ENCODE measurements at places on chromosomes 2 and 18.

DNA sequence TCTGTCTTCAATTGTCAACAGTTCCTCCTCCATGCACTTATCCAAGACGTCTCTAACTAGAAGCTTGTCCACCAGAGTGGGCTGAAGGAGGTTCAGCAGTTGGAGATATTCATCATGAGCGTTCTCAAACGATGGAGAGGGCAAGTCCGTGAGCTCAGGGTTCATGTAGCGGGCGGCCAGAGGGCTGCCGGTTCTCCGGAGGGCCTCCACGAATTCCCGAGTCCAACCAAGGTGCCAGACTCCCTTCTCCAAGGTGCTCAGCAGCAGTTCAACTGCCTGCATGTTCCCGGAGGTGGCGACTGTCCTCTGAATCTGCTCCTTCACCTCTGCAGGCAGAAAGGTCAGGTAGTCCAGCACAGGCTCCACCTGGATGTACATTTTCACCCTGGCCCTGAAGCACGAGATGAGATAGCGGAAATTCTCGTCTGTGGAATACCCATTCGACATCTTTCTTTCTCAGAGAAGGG lies 590 bp downstream of the IFIH1 start:
- DNase-seq: peak; percentile 9

- no peak for DNase-seq
These were observed 158.9 kb downstream of the COL6A3 start for GRCh38 chr2:237254911-237255578.

DNA sequence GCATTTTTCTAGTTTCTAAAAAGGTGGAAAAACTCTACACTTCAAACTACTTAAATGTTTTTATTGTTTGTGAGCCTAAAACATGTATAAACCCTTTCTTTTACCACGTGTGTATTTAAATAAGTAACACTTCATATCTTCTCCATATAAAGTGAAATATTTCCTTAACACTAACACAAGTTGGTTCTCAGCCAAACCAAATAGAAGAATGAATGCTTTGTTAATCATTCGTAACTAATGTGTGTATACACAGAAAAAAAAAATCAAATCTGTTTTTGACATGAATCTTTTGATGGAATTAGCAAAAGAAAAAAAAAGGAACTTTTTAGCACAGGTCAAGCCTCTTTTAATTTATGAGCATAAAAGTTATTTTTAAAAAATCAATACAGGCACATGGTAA lies 89.3 kb downstream of the EHBP1 start:
- DNase-seq: no peak

- no peak for DNase-seq
These were observed 204.3 kb downstream of the AGPS start for GRCh38 chr2:177596866-177597265.

GRCh38 chr2:233075966-233076339 lies 15.8 kb downstream of the INPP5D start:
- DNase-seq: no peak

DNA sequence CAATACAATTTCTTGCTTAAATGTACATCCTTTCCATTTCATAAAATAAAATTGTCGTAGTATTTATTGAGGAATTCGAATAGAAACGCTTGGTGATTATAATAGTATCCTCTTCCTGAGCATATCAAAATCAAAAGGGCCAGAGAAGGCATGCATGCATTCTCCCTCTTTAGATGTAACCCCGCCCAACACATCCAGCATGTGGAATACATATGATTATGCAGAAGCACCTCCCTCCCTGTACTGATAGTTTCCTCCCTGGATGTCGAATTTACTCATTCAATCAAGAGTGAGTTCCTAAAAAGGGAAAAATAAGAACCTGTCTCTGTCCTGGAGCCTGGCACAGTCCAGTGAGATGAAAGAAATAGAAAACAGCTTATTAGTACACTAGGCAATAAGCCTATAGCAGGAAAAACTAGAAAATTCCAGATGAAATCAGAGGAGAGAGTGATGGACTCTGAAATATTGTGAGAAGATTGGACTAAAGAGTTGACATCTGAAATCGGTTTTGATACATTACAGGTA lies 262.9 kb downstream of the RDH14 start:
- DNase-seq: no peak

GRCh38 chr18:36419900-36420531 lies 122.5 kb downstream of the FHOD3 start:
- DNase-seq: no peak

GRCh38 chr2:134231965-134232340 lies 21.9 kb upstream of the MGAT5 start:
- no peak for DNase-seq

DNA sequence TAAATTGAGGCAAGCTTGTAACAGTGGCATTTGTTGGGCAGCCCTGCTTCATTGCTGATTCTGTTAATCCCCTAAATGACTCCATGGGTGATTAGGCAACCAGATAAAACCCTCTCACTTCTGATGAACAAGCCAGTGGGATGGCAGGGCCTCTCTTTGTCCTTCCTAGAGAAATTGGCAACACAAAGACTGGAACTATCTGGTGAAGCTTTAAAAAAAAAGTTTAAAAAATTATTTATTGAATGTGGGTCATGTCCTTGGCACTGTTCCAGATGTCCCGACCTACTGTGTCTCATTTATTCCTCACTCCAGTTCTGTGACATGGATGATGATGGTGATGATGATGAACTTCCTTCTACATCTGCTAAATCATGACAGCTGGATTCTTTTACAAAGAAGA lies 30.8 kb downstream of the NRP2 start:
- no peak for DNase-seq

GRCh38 chr2:80496775-80497174 lies 192.2 kb upstream of the LRRTM1 start:
- DNase-seq: no peak

DNA sequence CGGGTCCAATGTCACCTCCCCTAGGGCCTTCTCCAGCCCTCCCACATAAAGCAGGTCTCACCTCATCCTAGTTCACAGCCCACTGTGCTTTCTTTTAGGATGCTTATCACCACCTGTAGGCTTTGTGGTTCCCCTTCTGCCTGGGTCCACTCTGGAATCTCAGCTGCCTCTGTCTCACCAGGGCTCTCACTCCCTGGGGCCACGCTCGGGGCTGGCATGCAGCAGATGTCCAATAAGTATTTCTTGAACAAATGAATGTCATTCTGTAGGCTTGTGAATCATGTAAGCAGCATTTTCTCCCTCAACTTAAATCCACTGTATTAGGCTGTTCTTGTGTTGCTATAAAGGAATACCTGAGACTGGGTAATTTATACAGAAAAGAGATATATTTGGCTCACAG lies 4.3 kb upstream of the SH3BP4 start:
- no peak for DNase-seq

GRCh38 chr2:44549099-44549471 lies 187.3 kb downstream of the CAMKMT start:
- no peak for DNase-seq

DNA sequence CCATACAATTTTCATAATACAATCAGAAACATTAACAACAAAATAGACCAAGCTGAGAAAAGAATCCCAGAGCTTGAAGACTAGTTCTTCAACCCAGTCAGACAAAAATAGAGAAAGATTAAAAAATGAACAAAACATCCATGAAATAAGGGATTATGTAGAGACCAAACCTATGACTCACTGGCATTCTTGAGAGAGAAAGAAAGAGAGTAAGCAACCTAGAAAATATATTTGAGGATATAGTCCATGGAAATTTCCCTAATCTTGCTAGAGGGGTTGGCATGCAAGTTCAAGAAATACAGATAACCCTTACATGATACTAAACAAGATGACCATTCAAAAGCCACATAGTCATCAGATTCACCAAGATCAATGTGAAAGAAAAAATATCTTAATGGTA lies 281.7 kb downstream of the CCDC85A start:
- no peak for DNase-seq

DNA sequence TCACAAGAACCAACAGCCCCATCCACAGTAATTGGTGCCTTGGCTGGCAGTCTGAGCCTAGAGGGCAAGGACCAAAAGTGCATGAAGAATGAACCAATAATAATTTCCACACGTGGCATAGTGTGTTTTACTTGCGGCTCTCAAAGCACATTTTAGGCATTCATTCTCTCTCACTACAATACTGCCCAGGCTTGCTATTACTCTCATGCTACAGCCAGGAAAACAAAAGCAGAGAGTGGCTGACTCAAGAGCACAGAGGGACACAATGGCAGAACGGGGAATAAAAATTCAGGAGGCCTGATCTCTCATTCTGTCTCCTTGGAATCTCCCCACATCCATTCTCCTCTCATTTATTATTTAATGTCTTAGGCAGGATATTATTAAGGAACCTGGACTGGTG lies 57.0 kb upstream of the NOL4 start:
- DNase-seq: no peak

- no peak for DNase-seq
These were observed 31.3 kb upstream of the SNED1 start for GRCh38 chr2:240966906-240967680.

DNA sequence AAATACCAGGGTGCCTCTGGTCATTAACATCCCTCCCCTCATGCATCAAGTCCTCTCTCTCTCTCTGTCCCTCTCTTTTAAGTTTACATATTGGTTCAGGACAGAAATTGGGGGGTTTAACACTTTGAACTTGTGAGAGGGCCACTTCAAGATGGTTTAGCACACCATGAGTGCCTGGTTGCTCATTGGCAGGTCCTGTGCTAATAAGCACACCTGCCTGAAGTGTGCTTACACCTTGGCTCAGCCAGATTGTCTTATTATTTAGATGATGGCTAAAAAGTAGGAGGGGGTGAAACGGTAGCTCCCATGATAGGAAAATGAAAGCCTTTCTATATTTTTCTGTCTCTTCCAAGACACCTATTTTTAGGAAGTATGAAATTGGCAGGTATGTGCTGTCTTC lies 205.8 kb downstream of the ARL6IP6 start:
- DNase-seq: no peak

- no peak for DNase-seq
These were observed 130.5 kb upstream of the SLC1A4 start for GRCh38 chr2:64858541-64859311.

GRCh38 chr18:77118256-77119090 lies 14.1 kb downstream of the MBP start:
- DNase-seq: no peak

- no peak for DNase-seq
These were observed 132.1 kb upstream of the MMADHC start for GRCh38 chr2:149719695-149720094.

DNA sequence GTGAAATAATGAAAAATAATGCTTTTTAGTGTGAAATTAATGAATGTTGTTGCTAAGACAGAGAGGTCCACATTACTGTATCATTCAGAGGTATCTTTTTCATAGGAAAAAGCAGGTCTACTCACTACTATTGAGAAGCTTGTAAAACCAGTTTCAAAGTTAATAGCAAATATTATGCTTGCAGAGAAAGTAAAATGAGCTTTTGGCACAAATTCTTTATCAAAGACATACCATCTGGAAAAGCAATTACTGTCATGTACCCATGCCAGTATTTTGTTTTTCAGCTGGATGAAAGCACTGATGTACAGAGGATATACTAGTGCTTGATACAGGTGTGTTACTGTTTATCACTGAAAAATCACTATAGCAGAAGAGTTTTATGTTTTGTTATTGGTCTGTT lies 77.5 kb downstream of the NCOA1 start:
- DNase-seq: no peak

DNA sequence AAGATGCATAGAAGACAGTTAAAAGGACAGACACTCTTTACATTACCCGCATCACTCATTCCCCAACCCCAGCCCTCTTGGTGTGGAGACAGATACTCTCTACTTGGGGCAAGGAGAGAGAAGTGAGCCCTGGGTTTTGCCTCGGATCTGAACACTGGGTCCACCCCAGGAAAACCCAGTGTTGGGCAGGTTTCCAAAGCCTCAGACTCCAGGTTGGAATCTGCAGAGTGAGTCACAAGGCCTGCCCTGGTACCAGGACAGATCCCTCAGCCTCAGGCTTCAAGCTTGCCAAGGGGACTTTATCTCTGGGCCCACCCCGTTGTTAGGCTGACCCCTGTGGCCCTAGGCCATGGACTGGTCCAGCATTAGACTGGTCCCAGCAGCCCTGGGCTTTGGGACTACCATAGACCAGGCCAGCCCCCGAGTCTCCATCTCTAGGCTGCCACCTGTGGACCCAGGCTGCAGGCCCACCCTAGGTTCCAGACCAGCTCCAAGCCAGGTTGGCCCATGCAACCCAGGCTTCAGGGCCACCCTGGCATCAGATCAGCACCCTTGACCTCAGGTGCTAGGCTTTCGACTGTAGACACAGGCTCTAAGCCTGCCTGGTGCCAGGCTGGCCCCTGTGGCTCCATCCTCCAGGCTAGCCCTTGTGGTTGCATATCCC lies 112.8 kb downstream of the GULP1 start:
- DNase-seq: no peak

DNA sequence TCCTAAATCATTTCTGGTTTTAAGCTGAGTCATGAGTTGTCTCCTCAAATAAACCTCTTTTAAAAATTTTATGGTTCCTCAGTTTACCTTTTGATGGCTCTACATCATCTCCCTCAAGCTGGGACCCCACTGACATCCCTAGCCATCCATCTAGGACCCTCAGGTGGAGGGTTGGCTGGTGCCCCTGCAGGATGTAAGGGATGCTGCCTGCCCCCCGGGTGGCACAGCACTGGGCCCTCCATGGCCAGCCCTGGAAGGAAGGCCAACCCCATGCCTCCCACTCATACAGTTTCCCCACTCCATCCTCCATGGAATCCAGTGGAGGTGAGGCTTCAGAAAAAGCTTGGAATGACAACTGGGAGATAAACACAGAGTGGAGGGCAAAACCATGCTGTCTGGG lies 17.2 kb upstream of the GPC1 start:
- DNase-seq: no peak

DNA sequence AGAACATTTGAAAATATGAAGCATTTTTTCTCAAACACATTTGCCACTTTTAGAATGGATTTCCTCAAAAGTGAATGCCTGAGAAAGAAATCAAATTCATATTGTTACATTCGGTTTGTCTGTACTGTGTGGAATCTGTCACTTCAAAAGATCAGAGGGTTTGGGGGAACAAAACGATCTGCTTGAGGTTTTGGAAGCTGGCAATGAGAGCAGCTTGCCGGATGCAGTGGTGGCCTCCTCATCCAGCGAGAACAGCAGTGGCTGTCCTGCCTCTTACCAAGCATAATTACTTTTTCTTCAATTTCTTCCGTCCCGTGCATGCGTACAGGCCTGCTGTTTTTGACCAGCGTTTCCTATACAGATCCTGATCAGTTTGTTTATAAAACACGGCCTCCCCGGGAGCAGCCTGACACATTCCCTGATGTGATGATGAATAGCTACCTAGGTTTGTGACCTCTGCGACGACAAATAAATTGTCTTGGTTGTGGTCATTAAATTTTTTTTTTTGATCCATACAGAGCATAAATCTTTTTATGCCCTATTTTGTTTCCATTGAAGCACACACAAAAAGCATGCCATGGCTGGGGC lies 45.2 kb downstream of the ITGA6 start:
- DNase-seq: no peak
